ENCODE measurements at places on chromosomes 13 and 19.
A peak's percentile ranks its signal among the peaks of the same experiment; 100 is the strongest.

- no peak for DNase-seq
Observed at GRCh38 chr13:98295371-98295770, 118.3 kb upstream of the RNF113B start.

DNA sequence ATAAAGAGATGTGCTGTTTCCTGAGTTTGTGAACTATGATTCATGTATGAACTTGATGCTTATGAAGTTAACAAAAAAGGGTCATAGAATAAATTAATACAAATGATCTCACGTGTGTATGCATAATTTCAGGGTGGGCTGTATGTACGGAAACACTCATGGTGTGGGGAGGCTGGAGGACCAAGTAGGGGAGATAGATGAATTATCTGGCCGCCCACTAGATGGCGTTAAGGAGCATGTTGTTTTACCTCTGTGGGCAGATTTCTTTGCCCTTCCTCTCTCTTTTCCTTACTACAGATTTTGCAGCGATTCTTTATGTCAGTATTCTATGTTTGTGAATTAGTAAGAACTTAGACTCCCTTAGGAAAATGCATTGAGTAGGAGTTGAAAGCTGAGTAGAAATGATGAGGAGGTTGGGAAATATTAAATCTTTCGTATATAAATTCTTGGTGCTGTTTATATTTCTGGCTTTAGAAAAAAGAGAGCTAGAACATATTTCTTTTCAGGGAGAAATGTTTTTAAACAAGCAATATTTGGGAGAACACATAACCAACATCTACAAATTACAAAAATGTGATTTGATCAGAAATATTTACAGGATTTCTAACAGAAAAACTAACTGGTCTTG is 47.4 kb upstream of the TMTC4 start:
- DNase-seq = peak; percentile 34

DNA sequence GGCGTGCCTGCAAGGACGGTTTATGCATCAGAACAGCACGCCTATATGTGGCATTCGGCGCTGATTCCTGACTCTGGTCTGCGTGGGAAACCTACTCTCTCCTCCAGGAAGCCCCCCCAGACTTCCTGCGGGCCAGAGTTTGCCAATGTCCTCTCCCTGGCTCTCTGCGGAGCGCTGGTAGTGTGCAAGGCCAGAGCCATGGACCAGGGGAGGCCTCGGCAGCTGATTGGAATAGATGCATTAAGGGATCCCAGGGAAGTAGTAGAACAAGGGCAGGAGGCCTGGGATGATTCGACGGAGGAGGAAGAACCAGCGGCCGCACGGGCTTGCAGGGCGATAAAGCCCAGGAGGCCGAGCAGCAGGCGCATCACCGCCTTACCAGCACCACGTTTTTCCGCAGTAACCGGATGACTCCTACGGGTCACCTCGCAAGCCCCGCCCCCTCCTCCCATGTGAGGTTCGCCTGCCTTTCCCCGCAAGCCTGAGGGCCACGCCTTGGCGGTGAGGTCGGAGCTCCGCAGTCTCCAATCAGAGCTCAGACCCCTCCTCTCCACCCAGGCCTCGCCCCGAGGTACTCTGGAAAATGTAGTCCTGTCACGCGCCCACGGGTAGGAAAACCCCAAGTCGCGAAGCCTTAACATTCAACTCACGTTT is 5.0 kb downstream of the CLEC11A start:
- DNase-seq = peak; percentile 79

- DNase-seq = no peak
Observed at GRCh38 chr13:44267980-44268379, 105.6 kb upstream of the SERP2 start.

GRCh38 chr19:3515891-3516422 is 9.8 kb downstream of the FZR1 start:
- no peak for DNase-seq

DNA sequence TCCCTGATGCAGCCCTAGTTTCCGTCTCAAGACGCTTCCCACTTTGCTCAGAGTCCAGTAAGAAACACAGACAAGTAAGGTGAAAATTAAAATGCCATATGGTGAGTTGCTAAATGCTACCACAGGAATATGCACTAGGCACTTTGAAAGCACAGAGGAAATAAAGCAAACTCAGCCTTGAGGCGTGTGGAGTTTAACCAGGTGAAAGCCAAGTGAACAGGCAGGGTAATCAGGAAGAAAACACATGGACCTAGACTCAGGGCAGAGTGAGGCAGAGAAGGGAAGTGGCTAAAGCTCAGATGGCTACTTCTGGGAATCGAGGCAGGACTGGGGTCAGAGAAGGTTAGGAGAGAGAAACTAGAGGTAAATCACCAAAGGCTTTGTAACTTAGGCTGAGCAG is 5.4 kb upstream of the UBL3 start:
- DNase-seq = no peak

GRCh38 chr13:48411147-48411794 is 1.6 kb downstream of the LPAR6 start:
- no peak for DNase-seq

GRCh38 chr19:45146741-45147205 is 14.0 kb downstream of the NKPD1 start:
- DNase-seq = no peak

- DNase-seq = peak; percentile 66
Observed at GRCh38 chr19:46000491-46001246, 5.4 kb downstream of the CCDC61 start.

- no peak for DNase-seq
Observed at GRCh38 chr19:53812335-53812734, 11.8 kb downstream of the NLRP12 start.

GRCh38 chr13:106650690-106651205 is 82.8 kb upstream of the ARGLU1 start:
- no peak for DNase-seq

DNA sequence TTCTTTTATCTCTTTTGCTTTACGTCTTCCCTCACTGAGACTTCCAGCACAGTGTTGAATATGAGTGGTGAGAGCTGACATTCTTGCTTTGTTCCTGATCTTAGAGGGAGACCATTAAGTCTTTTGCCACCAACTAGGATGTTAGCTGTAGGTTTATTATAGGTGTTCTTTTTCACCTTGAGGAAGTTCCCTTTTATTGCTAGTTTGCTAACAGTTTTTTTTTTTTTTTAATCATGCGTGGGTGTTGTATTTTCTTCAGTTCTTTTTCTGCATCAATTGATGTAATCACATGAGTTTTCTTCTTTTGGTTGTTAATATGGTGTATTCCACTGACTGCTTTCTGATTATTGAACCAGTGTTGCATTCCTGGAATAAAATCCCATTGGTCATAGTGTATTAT is 21.1 kb downstream of the AP1M1 start:
- DNase-seq = no peak

All from stimulated activated CD4-positive, alpha-beta T cell treated with anti-CD3 and anti-CD28 coated beads, Interleukin-4, amount 100 ng/mL, for 1 hour (primary cell).